ENCODE measurements at places on chromosomes 12 and 14. TPM values are rescaled to one million over a fixed set of nuclear protein-coding genes. Genes with fewer than 3 reads are reported as not detected.

The XPOT gene
- 122 TPM for total RNA-seq

The TEDC1 gene
- total RNA-seq = 3.6 TPM

The LACRT gene
- total RNA-seq = not detected

The NKX2-1 gene
- total RNA-seq = not detected

The PTCSC3 gene
- total RNA-seq = not detected

The OR4E2 gene
- not detected for total RNA-seq

The TAS2R8 gene
- not detected for total RNA-seq

The KRT79 gene
- total RNA-seq = not detected

The CHMP4A gene
- total RNA-seq = 31.7 TPM

The TMEM229B gene
- 1.8 TPM for total RNA-seq

The CLEC7A gene
- total RNA-seq = not detected

The TRMT61A gene
- total RNA-seq = 12.1 TPM
